ENCODE measurements at places on chromosomes 7 and 10.
A peak's percentile ranks its signal among the peaks of the same experiment; 100 is the strongest.

GRCh38 chr7:4734587-4735345 is 40.7 kb upstream of the AP5Z1 start:
- DNase-seq, result no peak

DNA sequence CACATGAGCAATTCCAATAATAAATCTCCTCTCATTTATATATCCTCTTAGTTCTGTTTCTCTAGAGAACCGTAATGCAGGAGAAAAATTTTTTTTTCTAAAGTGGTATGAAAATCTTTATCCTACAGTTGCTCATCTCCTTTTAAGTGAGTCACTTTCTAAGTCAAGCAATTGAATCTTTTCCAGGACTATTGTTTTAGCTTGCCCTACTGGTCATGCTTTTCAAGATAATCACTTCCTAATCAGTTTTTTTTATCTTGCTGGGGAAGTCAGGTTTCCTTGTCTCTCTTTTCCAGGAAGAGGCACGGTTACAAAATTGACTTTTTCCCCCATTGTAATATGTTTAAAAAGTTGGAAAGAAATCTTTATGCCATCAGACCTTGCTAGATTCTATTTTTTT is 44.0 kb downstream of the INPP5F start:
- no peak for DNase-seq

- no peak for DNase-seq
These were observed 32.8 kb upstream of the CDH23 start for GRCh38 chr10:71363936-71364335.

- no peak for DNase-seq
These were observed 282.9 kb downstream of the ADARB2 start for GRCh38 chr10:1454428-1454827.

DNA sequence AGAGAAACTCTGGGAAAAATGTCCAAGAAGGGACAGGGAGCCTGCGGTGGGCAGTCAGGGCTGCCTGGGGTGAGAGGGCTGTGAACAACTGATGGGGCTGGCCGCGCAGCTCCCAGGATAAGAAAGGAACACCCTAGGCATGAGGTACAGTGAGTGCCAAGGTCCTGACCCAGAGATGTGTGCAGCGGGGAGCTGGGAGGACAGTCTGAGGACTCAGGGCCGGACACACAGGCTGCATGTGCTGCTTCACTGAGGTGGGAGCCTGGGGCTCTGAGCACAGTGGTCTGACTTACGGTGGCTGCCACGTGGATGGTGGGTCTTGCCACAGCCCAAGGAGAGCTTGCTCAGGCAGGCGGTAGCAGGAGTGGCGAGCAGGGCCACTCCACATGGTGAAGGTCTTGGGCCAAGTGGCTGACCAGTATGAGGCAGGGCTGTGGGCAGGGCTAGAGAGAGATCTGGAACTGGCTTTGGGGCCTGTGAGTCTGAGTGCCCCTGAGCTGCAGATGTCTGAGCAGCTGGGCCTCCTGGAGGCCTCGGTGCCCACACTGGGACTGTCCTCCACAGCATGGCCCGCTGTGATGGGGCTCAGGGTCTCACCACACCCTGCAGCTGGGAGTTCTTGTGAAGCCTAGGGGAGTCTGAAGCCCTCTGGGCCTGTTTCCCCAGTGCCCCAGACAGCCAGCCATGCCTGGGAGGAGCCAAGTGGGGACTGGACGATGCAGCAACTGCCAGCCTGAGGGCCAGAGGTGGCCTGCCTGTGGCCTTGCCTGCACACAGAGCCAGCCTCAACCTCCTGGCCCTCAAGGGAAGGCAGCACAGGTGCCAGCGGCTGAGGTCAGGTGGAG is 60.3 kb downstream of the RASGEF1A start:
- DNase-seq, result no peak

DNA sequence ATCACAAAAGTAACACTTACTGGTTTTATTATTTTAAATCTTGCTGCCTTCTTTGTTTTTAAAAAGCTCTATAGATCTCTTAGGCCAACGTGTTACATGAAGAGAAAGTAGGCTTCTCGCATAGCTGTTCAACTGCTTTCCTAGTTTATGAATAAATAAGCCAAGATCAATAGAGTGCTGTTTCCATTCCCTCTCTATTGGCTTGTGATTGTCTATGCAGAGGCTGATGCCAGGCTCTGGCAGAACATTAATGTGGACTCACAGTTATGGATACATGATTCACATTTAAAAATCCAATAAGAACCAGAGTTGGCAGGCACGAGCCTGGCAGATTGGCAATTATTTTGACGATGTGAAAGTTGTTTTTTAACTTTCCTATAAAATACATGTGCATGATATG is 137.5 kb downstream of the GNAT3 start:
- DNase-seq, result no peak

DNA sequence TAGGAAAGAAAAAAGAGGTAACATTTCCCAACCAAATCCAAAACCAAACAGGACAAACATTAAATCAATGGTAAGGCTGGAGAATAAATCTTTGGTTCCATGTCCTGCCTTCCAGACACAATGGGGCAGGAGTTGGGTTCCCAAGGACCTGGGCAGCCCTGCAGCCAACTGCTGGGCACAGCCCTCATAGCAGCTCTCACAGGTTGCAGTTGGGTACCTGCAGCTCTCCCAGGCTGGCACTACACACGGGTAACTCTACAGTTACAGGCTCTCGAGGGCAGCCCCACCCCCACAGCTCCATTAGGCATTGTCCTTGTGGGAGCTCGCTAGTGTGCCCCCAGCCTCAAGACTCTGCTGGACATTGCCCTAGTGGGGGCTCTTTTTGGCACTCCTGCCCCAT is 7.5 kb downstream of the GRB10 start:
- DNase-seq, result no peak

- no peak for DNase-seq
These were observed 250.3 kb downstream of the SNX13 start for GRCh38 chr7:17690030-17690429.

GRCh38 chr7:111210996-111211395 is 120.1 kb downstream of the LRRN3 start:
- no peak for DNase-seq

DNA sequence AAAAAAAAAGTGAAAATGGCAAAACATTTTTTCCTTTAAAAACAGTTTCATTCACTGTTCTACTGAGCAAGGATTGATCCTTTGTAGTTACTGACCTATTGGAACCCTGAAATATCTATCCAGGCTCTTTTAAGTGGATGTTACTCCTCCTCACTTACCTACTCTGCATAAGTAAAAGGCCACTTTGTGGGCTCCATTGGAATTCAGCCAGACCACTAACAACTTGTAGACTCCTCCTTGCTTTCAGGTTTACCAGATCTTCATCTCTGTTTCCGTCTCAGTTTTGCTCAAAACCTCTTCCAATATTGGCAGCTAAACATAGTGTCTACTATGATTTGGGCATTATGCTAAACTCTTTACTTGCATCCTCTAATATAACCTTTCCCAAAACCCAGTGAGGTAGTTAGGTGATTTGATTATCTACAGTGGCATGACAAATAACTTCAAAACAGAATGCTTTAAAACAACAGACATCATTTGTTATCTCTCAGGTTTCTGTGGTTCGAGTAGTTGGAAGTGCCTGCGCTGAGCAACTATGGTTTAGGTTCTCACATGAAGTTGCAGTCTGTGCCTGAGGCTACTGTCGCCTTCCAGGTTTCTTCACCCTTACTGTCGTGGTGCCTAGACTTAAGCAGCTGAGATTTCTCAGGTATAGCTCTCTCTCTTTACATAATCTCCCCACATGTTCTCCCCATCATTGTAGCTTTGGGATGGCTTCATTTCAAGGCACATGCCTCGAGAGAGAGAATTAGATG is 698.2 kb downstream of the REEP3 start:
- no peak for DNase-seq

GRCh38 chr7:36905841-36906240 is 181.5 kb upstream of the AOAH start:
- no peak for DNase-seq

GRCh38 chr7:66043681-66044497 is 31.7 kb upstream of the ASL start:
- no peak for DNase-seq

GRCh38 chr10:3068201-3068967 is 1.0 kb downstream of the PFKP start:
- DNase-seq, result peak; percentile 62

- no peak for DNase-seq
These were observed 13.5 kb downstream of the GUSB start for GRCh38 chr7:65968256-65969185.

- DNase-seq, result no peak
These were observed 102.7 kb downstream of the WDR11 start for GRCh38 chr10:120953897-120954296.

DNA sequence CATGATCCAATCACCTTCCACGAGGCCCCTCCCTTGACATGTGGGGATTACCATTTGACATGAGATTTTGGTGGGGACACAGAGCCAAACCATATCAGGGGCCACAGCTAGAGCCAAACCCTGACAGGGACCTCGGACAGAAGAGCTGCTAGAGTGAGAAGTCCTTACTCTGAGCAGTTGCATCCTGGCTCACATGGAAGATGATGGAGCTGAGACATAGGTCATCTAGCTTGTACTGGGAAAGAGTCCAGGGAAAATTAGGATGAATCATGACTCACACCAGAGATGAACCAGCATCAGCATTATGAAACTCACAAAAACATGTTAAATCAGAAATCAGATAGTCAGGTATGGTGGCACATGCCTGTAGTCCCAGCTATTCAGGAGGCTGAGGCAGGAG is 12.8 kb upstream of the FMC1 start:
- DNase-seq, result no peak

GRCh38 chr7:133652547-133652946 is 399.7 kb downstream of the EXOC4 start:
- no peak for DNase-seq

GRCh38 chr7:26863518-26864308 is 677 bp downstream of the SKAP2 start:
- peak; percentile 46 for DNase-seq

- no peak for DNase-seq
These were observed 215.3 kb upstream of the RHOBTB1 start for GRCh38 chr10:61159253-61159652.

DNA sequence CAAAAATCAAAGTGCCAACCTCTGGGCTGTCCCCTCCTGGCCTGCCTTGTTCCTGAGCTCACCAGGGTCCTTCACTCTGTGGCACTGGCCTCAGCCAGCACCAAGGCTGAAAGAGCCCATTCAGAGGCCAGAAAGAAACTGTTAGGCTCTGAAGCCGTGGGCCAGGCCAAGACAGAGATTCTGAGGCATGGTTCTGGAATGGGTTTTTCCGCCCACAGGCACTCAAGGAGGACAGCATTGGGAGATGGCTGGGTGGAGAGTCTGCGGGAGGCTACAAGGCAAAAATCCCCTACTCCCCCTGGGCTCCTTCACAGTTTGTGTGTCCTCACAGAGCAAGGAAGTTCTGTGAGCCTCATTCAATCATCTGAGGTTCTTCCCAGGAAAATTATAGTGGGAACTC is 31.7 kb downstream of the GRIFIN start:
- DNase-seq, result no peak

DNA sequence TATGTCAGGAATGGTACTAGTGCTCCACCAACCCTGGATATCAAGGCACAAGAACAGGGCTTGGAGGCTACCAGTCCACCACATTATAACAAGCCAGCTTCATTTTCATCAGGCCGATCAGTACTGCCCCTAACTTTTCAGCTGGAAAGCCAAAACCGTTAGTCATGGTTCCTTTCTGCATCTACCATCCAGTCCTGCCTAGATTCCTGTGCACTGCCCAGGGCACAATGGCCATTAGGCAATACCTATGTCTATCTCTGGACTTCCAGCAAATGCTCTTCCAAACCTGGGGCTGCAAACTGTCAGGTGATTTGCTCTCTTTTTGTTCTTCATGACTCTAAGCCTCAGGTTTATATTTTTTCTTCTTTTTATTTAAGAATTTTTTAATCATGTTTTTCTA is 937.7 kb downstream of the SORCS1 start:
- no peak for DNase-seq

DNA sequence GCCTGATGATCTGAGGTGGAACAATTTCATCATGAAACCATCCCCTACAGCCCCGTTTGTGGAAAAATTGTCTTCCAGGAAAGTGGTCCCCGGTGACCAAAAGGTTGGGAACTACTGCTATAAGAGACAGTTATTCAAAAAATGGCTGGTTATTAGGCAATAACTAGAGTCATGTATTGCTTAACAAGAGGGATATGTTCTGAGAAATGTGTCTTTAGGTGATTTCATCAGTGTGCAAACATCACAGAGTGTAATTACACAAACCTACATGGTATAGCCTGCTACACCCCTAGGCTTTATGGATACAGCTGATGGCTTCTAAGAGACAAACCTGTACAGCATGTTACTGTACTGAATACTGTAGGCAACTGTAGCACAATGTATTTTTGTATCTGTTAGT is 71.3 kb upstream of the CSTF2T start:
- no peak for DNase-seq

- no peak for DNase-seq
These were observed 2.9 kb upstream of the ARHGAP21 start for GRCh38 chr10:24726626-24727025.

DNA sequence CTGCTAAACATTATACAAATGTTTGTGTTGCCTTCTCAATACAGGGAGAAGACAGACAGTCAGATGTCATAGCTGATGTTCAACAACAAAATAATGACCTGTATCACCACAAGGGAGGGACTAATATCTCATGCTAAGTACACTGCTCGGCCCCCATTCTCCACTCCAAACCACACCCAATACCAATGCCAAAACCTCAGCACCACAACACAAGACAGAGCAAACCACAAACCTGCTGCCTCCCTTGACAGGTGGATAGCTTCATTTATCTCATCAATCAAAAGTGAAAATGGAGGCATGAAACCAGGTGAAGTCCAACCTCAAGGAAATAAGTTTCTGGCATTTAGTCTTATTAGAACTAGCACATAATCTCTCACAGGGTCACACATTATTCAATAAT is 109.5 kb downstream of the PARD3 start:
- DNase-seq, result no peak

DNA sequence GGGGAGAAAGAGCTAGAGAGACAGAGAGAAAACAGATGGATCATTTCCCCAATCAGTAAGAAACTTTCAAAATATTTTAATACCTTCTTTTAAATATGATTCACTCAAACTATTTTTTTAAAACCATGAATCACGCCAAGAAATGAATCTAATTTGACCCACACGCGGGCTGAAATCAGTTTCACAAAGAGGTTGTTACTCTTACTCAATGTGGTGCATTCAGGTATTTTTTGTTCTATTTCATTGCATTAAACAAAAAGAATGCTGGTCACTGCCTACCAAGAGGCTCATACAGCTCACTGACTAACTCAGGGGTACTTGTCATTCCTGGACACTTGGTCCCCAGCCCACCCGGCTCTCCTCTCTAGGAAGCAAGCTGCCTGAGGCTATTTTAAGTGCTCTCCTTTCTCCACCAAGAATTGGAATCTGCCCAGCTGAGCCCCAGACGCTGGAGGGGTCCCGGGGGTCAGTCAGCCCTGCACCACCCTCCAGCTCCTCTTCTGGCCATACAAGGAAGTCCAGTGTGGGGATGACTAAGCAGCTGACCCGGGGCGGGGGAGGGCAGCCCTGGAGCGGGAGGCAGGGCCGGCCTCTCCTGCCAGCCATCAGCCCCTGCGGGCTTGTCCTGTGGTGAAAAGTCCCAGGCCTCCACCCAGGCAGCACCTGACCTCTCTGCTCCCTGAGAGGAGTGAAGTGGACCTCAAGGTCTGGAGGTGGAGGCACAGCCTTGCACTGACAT is 21.7 kb upstream of the PFKP start:
- DNase-seq, result no peak

- peak; percentile 4 for DNase-seq
These were observed 770 bp downstream of the PLXNA4 start for GRCh38 chr7:132575419-132575981.

GRCh38 chr10:86329093-86329710 is 37.4 kb downstream of the GRID1 start:
- DNase-seq, result no peak

All from CD4-positive, alpha-beta T cell treated with Interleukin-21 for 1 hour (primary cell).